HFFc6 (cell line): ENCODE measurements at places on chromosomes 12 and 14.

GRCh38 chr12:52182898-52183543 is 8.8 kb downstream of the KRT80 start:
- peak overlapping the region; percentile 32; the same call in 1 of the 2 replicates for H3K4me3 ChIP-seq
- H3K36me3 ChIP-seq: peaks cover 4% of the 10 kb centered on the region
- H3K4me1 ChIP-seq: peaks cover 87% of the 10 kb centered on the region
- DNase-seq: no peak
- peaks cover 4% of the 10 kb centered on the region for H3K27me3 ChIP-seq

GRCh38 chr12:98644433-98644711 is 216 bp downstream of the IKBIP start:
- peaks cover 43% of the 10 kb centered on the region for H3K4me1 ChIP-seq
- peak; percentile 36 for DNase-seq
- H3K27ac ChIP-seq: peak overlapping the region; percentile 96
- peaks cover 7% of the 10 kb centered on the region for H3K36me3 ChIP-seq
- peaks cover 2% of the 10 kb centered on the region for H3K27me3 ChIP-seq

DNA sequence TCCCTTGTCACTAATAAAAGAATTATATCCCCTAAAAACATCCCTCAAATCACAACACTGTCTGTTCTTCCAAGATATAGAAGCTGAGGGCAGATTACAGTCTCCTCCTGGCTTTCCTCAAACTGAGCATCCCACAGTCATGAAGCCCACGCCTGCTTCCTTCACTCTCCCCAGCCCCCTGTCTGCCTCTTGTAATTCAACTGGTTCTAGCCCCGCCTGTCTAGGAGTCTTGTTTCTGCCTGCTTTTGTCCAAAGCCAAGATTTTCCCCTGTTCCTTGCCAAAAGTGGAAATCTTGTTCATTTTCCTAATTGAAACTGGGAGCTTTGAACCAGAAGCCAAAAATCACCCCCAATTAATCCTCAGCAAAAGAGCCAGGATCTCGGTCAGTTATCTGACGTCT is 35.9 kb upstream of the PWP1 start:
- H3K4me1 ChIP-seq: no peaks in the 10 kb centered on the region
- H3K27me3 ChIP-seq: peaks cover 11% of the 10 kb centered on the region
- DNase-seq: no peak
- H3K27ac ChIP-seq: no peak overlapping the region
- H3K36me3 ChIP-seq: no peaks in the 10 kb centered on the region
- no peak overlapping the region for H3K4me3 ChIP-seq

DNA sequence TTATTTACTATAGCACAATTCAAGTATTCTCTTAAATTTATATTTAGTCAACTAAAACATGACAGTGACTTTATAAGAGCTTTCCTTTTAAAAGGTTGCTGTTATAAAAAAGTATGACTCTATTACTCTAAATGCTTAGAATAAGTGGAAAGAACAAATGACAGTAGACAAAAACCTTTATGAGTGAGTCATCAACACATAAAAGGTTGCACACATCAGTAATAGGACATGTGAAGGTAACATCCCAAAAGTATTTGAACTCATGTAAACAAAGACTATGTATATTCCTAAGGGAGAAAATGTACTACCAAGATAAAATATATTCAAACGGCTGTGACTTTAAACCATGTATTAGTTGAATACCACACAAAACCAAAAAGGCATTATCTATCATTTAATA is 98.8 kb downstream of the PAWR start:
- H3K27ac ChIP-seq: no peak overlapping the region
- no peaks in the 10 kb centered on the region; the same call in 1 of the 2 replicates for H3K4me1 ChIP-seq
- no peak overlapping the region for H3K4me3 ChIP-seq
- peaks cover 3% of the 10 kb centered on the region; the same call in 1 of the 2 replicates for H3K36me3 ChIP-seq
- DNase-seq: no peak
- no peaks in the 10 kb centered on the region for H3K27me3 ChIP-seq

DNA sequence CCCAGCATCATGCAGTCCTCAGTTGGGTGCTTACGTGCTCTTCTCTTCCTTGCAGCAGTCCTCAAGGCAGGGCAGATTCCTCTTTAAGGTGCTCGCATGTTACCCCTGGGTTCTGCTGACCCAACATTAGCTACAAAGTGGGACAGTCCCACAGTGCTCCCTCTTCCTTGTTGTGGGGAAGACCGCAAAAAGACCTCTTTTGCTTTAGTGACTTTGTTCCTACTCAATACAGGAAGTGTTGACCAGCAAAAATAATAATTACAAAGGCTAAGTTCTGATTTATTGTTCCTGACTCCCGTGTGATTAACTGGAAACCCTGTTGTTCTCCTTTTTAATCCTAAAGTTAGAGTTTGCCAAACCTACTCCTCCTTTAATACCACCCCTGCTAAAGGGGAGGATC is 13.7 kb downstream of the PIGH start:
- peaks cover 7% of the 10 kb centered on the region; the same call in 1 of the 2 replicates for H3K4me1 ChIP-seq
- H3K27me3 ChIP-seq: peaks cover 5% of the 10 kb centered on the region
- H3K27ac ChIP-seq: no peak overlapping the region
- no peak for DNase-seq

GRCh38 chr12:14310866-14311265 is 54.6 kb upstream of the ATF7IP start:
- H3K36me3 ChIP-seq: peaks cover 11% of the 10 kb centered on the region
- no peak overlapping the region for H3K4me3 ChIP-seq
- no peak overlapping the region for H3K27ac ChIP-seq
- peaks cover 35% of the 10 kb centered on the region for H3K4me1 ChIP-seq
- DNase-seq: no peak
